Stimulated activated CD4-positive, alpha-beta T cell treated with anti-CD3 and anti-CD28 coated beads, TNF-alpha, amount 100 ng/mL, for 4 hours (primary cell): ENCODE measurements at places on chromosomes 1 and 21.

DNA sequence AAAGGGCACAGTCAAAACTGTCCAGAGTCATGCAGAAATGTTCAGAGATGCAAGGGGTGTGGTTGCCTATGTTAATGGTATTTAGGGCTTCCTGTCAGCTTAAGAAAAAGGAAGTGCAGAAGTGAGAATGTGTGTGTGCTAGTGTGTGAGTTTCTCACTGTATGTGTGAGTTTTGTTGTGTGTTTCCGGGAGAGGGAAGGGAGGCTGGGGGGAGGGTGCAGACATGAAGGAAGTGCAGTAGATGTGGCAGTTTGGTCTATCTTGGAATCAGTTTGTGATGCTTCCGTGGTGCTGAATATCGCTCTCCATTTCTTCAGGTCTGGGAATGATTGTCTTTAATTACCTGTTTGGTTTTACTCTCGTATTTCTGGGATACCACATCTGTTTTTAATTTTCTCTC is 16.5 kb upstream of the ATP6V1G3 start:
- peak; percentile 28 for DNase-seq

GRCh38 chr1:95119273-95119672 is 2.1 kb downstream of the TLCD4 start:
- DNase-seq: no peak

DNA sequence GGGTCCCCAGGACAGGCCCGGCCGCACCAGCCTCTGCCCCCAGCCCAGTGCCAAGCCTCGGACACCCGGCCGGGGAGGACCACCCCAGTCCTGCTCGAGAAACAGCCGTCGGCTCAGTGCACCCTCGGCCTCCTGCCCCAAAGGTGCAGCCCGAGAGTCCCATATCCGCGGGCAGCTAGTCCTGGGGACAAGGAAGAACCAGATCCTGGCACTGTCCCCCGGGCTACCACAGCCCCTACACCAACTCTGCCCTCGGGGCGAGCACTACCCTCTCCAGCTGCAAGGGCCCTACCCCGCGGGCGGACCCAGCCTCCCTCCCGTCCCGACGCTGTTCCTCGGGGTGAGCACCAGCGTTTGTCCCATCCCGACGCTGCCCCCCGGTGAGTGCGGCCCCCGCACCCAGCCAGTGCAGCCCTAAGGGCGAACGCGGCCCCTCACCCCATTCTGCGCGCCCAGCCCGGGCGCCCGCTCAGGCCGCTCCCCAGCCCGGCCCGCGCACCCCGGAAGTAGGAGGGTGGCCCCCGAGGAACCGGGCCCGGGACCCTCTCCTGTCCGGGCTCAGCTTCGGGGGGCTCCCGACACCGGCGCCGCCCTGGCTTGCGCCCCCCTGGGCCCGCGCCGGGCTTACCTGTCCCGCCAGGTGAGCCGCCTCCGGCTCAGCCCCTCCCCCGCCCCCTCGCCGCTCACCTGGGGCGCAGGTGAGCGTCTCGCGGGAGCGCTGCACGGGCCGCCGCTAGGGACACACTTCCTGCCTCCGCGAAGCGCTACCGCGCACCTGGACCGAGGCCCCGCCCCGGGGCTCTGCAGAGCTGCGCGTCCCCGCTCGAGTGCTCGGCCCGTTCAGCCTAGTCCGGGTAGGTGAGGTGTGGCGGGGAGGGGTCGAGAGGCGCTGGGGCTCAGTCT is at the start of gene KDF1:
Gene KDF1, minus strand, starts transcription at position 747 of the 903 bp plus-strand sequence. CDS start 8,088 bp downstream, outside the sequence.
- peak; percentile 29 for DNase-seq

GRCh38 chr1:88608139-88608943 is 75.7 kb upstream of the PKN2 start:
- no peak for DNase-seq

GRCh38 chr1:101128211-101128727 is 102.7 kb upstream of the DPH5 start:
- DNase-seq: no peak

- DNase-seq: no peak
Measured at GRCh38 chr21:46509741-46510502, 51.2 kb downstream of the DIP2A start.

DNA sequence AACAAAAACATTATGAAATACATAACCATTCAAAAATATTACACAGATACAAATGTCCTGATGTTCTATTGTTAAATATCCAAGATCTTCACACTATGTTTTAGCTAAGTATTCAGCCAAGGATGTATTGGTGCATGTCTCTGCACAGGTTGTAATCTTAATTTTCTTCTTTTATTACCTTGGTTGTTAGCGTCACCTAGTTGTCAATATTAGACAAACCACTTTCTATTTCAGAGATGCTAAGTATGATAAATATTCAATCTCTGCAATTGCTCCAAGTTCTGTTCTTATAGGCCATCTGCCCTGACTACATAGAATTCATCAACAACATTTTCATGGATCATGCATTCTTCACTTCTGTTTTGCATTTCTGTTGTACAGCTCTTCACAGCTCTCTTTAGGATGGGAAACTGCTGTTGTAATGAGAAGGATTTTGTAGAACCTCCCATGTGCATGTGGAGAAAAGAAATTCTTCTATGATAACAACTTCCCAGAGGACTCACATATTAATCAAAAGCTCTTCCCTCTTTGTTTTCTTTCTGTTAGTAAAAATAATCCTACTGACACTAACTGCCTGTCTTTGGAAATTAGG is 380.1 kb downstream of the NUF2 start:
- no peak for DNase-seq

DNA sequence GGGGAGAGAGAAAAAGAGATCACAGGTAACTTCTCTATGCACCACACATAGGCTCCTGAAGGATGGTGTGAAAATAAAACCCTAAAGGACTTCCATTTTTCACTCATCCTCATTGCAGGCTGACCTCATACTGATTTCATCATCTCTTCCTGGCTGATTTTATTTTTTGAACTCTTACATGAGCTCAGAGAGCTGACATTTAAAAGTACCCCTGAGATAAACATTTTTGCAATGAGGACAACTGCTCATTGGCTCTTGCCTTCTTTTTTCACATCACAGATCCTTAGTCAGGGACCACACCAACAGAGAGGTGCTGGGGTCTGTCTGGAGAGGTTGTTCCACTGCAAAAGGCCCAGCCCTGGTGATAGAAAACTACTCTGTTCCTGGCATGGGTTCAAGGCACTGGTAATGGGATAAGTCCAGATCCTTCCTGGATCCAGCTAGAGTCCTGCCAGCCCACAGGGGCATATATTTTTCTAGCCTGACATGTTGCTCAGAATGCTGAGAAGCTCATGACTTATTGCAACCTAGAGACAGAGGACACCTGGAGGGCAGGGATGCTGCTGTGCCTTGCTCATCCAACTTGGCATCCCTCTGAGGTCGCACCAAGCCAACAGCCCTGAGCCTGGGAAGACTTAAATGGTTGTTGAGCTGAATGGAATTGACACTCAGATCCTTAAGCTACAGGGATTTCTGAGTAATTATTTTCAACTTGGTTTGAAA is 360.0 kb downstream of the HHAT start:
- no peak for DNase-seq

DNA sequence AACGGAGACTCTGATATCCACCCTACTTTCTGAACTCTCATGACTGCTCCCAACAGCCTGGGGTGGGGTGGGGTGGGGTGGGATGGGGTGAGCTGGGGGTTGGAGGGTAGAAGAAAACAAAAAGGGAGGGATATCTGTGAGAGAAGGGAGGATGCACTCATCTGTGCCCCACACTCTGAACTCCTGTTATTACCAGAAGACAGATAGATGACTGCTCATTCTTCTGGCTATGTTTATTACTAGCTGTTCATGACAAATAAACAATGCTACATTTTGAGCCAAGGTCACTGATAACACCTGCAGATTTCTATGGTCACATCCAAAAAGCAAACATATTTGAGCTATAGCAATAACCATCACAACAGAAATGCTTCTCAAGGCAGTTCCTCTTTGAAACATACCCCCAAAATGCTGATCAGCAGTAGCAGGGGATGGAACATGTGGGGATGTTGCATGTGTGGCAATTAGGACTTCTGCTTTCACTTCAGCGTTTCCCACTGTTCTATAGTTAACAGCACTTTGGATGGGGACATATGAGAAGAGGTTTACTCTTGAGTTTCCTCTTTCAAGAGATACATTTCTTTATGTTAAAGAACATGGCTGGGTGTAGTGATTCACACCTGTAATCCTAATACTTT is 43.3 kb downstream of the GPR3 start:
- DNase-seq: no peak

- no peak for DNase-seq
Measured at GRCh38 chr21:36839123-36839522, 127.3 kb downstream of the HLCS start.
